ENCODE measurements at places on chromosomes 7 and 10.
A peak's percentile ranks its signal among the peaks of the same experiment; 100 is the strongest.

- DNase-seq, result no peak
Measured at GRCh38 chr10:58723966-58724365, 211.3 kb downstream of the BICC1 start.

GRCh38 chr10:20879136-20879535 is 18.0 kb downstream of the NEBL start:
- DNase-seq, result no peak

GRCh38 chr7:104923010-104923421 is 91.0 kb upstream of the KMT2E start:
- peak; percentile 76 for DNase-seq

DNA sequence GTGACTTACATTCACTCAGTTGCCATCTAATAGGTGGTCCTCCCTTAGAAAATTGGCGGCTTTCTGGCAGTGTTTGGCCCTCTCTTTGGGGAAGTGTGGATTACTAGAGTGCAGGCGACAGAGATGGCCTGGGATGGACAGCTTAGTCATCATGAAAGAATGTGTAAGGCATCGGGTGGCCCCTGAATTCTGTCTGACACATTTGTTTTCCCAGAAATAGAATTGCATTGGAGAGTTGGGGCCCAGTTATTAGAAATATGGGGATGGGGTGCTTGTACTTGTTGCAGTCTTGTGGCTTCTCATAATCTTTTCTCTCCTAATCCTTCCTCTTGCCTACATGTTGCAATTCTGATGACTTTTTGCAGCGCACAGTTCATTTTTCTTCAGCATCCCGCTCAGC is 13.8 kb downstream of the TCF7L2 start:
- DNase-seq, result no peak

GRCh38 chr10:103549349-103549685 is 55.8 kb downstream of the NEURL1 start:
- DNase-seq, result no peak

Measured in renal cortex interstitium (tissue), 15 donors.